ENCODE measurements at places on chromosomes 4 and X.

GRCh38 chr4:40448875-40449274 is 113.7 kb downstream of the CHRNA9 start:
- DNase-seq, result no peak

DNA sequence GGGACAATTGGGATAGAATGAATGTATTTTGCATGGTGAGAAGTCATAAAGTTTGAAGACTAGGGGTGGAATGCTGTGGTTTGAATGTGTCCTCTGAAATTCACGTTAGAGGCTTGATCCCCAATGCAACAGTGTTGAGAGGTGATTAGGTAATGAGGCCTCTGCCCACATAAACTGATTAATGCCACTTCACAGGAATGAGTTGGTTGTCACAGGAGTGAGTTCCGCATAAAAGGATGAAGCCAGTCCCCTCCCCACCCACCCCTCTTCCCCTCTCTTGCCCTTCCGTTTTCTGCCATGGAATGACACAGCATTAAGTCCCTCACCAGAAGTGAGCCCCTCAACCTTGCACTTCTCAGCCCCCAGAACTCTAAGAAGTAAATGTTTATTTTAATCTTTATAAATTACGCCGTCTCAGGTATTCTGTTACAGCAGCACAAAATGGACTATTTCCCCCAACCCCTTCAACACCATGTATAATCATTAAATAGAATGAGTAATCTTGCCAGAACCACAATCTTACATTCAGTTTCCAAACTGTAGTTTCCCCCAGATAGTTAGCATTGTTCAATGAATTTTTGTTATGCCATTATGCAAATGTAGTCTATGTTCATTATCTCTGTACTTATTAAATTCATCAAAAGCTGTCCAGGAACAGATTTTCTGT is 5.5 kb upstream of the MMAA start:
- DNase-seq, result no peak

- DNase-seq, result no peak
Observed at GRCh38 chr4:54234497-54235205, 5.6 kb downstream of the PDGFRA start.

DNA sequence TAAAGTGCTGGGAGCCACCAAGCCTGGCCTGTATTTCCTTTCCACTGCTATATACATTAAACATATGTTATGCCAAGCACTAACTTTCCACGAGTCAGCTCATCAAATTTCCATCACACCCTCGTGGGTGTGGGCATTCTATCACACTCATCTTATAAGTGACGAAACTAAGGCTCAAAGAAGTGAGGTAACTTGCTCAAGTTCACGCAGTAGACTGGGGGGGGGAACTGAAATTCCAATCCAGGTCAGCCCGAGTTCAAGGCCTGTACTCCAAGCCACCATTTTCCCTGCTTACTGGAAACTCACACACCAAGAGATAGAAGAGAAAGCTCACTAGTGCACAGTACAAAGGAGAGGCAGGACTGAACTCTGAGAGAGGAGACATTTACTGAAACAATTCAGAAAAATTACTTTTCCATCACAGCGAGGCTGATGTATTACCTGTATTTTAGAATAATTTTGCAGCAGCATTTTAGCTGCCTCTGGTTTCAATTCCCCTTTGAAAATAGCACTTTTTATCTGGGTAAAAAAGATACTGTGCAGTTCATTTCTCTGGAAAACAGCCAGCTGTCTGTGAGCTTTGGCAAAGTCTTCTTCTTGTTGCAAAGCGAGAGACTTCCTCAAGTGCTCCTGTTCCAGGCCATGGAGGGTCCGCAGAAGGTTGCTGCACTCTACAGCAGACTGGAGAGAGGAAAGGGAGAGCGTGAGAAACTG is 76.8 kb downstream of the EVC2 start:
- DNase-seq, result no peak

DNA sequence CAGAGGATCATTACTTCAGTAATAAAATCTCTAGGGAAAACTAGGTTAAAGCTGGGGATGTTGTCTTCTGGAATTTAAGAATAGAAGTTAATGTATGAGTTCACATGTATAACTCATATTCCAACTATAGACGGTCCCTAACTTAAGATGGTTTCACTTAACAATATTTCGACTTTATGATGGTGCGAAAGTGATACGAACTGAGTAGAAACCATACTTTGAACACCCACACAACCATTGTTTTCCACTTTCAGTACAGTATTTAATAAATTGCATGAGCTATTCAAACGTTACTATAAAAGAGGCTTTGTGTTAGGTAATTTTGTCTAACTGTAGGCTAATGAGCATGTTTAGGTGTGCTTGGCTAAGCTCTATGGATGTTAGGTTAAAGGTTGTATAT is 38.7 kb downstream of the CCSER1 start:
- DNase-seq, result no peak

GRCh38 chrX:124540474-124540873 is 194.1 kb downstream of the SH2D1A start:
- no peak for DNase-seq

GRCh38 chrX:148536961-148537360 is 36.5 kb downstream of the AFF2 start:
- no peak for DNase-seq

All from AML-193 (cell line).